ENCODE measurements at places on chromosomes 13 and 19. TPM values are rescaled to one million over a fixed set of nuclear protein-coding genes. Genes with fewer than 3 reads are reported as not detected.

The SULT2A1 gene
- total RNA-seq = not detected

The KLHL1 gene
- total RNA-seq = not detected

The SDHAF1 gene
- 20.4 TPM for total RNA-seq

The TMIGD2 gene
- not detected for total RNA-seq

The GSX1 gene
- not detected for total RNA-seq

The IL4I1 gene
- not detected for total RNA-seq

The MAG gene
- total RNA-seq = not detected

The CCDC61 gene
- total RNA-seq = 11.2 TPM

The THSD8 gene
- not detected for total RNA-seq
